Activated T-helper 1 cell treated with anti-CD3 and anti-CD28 coated beads, Interleukin-2, amount 50 U/mL, for 16 hours (primary cell): ENCODE measurements at places on chromosomes 2 and 18.

- no peak for DNase-seq
These were observed 156.8 kb upstream of the STK17B start for GRCh38 chr2:196328088-196328680.

GRCh38 chr18:47410139-47410538 lies 158.7 kb upstream of the SKOR2 start:
- DNase-seq = no peak

GRCh38 chr2:68031542-68032160 lies 31.2 kb downstream of the C1D start:
- no peak for DNase-seq

- no peak for DNase-seq
These were observed 43.2 kb downstream of the SCG2 start for GRCh38 chr2:223558970-223559369.

DNA sequence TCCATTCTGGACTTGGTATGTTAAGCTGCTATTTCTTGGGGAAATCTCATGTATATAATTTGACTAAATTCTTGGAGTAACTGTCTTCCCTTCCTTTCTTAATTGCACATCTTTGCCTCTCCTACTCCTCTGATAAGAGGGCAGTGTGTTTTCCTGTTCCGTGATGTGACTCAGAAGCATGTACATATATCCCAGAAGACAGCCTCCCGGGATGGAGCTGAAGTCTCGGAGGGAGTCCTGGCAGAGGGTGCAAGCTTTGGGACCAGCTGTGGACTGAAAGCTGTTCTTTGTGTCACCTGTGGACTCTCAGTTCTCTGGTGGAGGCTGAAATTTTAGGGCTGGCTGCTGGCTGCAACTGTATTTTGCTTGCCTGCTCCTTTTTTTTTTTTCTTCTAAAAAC lies 54.7 kb upstream of the MGAT5 start:
- DNase-seq = no peak

GRCh38 chr2:171402906-171403580 lies 30.7 kb downstream of the METTL8 start:
- no peak for DNase-seq

DNA sequence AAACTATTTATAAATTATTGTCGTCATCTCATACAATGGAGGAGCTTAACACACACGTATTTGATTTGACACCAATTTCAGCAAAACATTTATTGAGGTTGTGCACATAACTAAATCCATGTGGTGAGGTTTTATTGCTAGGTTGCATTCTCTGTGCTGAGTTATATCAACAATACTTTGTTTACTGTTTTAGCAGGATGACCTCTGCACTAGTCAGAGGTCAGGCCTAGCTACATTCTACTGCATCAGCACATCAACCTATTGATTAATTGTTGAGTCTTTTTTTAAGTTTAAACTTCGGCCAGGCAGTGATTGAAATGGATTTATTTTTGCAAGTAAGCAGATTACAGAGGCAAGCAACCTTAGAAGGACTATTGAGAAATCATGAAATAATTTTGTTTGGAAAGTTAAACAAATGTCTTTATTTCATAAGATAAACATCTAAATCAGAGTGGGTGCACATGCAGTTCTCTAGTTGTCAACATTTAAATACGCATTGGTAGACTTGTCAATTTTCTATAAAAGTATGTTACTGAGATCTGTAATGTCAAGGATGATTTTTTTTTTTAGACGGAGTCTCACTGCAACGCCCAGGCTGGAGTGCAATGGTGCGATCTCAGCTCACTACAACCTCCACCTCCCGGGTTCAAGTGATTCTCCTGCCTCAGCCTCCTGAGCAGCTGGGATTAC lies 75.2 kb upstream of the CD28 start:
- DNase-seq = no peak

GRCh38 chr2:8607606-8608005 lies 74.2 kb upstream of the ID2 start:
- no peak for DNase-seq
